ENCODE measurements at places on chromosomes 12 and 14. TPM values are rescaled to one million over a fixed set of nuclear protein-coding genes. Genes with fewer than 3 reads are reported as not detected.

PMCH gene
- not detected for total RNA-seq

STAB2 gene
- total RNA-seq, result under 0.01 TPM

LUM gene
- 191 TPM for total RNA-seq

RBP5 gene
- total RNA-seq, result not detected

CCDC197 gene
- total RNA-seq, result not detected

ESPL1 gene
- total RNA-seq, result 10.0 TPM

CLEC1B gene
- not detected for total RNA-seq

ADAM21 gene
- total RNA-seq, result 1.5 TPM

KRT74 gene
- not detected for total RNA-seq

LMNTD1 gene
- total RNA-seq, result 0.38 TPM

OTOGL gene
- total RNA-seq, result 0.28 TPM

CACNA1C gene
- total RNA-seq, result 5.9 TPM

RPS6KA5 gene
- 1.2 TPM for total RNA-seq

CIROP gene
- not detected for total RNA-seq

TAS2R30 gene
- total RNA-seq, result 4.2 TPM

TMEM229B gene
- total RNA-seq, result 4.5 TPM
